ENCODE measurements at places on chromosomes 1 and 21. TPM values are rescaled to one million over a fixed set of nuclear protein-coding genes. Genes with fewer than 3 reads are reported as not detected.

The CASQ2 gene
- total RNA-seq, result not detected

The ADORA1 gene
- total RNA-seq, result 1.2 TPM

The STUM gene
- 11.0 TPM for total RNA-seq

The CR1L gene
- total RNA-seq, result not detected

The RGSL1 gene
- total RNA-seq, result not detected

The ELK4 gene
- 20.0 TPM for total RNA-seq

The GBP7 gene
- total RNA-seq, result not detected

The CNIH3 gene
- total RNA-seq, result 4.4 TPM

The IGSF21 gene
- 1.3 TPM for total RNA-seq

All from glutamatergic neuron (in vitro differentiated cells).